Cardiac ventricle fibroblast (primary cell): ENCODE measurements at places on chromosomes 7 and 10. TPM values are rescaled to one million over a fixed set of nuclear protein-coding genes. Genes with fewer than 3 reads are reported as not detected.

Gene LIPK
- total RNA-seq, result not detected in 2 replicates

Gene KCNIP2
- total RNA-seq, result 0.20 and 0.94 TPM in 2 replicates

Gene CYP3A7
- not detected in 2 replicates for total RNA-seq

Gene GDF10
- 0.12 and 0.15 TPM in 2 replicates for total RNA-seq

Gene ATOH7
- not detected in 2 replicates for total RNA-seq

Gene JAKMIP3
- total RNA-seq, result 0.19 and 0.20 TPM in 2 replicates

Gene ICA1
- total RNA-seq, result 0.10 TPM in 1 of 2 replicates, not detected in the other

Gene GPR15LG
- total RNA-seq, result not detected in 2 replicates

Gene ACTL6B
- not detected in 2 replicates for total RNA-seq

Gene OPN4
- total RNA-seq, result not detected in 2 replicates

Gene SLC13A1
- total RNA-seq, result not detected in 2 replicates

Gene SFXN2
- total RNA-seq, result 1.3 and 6.8 TPM in 2 replicates

Gene INMT
- 181 and 220 TPM in 2 replicates for total RNA-seq

Gene FKBP6
- not detected in 2 replicates for total RNA-seq

Gene OTUD1
- total RNA-seq, result 5.7 and 6.9 TPM in 2 replicates

Gene UPP1
- total RNA-seq, result 9.7 and 12.5 TPM in 2 replicates

Gene UNCX
- total RNA-seq, result not detected in 2 replicates

Gene NRP1
- total RNA-seq, result 364 and 366 TPM in 2 replicates

Gene KIF11
- total RNA-seq, result 3.2 and 3.5 TPM in 2 replicates

Gene RSBN1L
- 13.1 and 13.7 TPM in 2 replicates for total RNA-seq

Gene DEPP1
- total RNA-seq, result 145 and 150 TPM in 2 replicates

Gene HECW1
- total RNA-seq, result not detected in 2 replicates

Gene RGR
- not detected in 2 replicates for total RNA-seq

Gene VIPR2
- 0.06 TPM in 1 of 2 replicates, not detected in the other for total RNA-seq

Gene MYO3A
- not detected in 2 replicates for total RNA-seq

Gene CRHR2
- total RNA-seq, result not detected in 2 replicates

Gene TCERG1L
- not detected in 2 replicates for total RNA-seq

Gene OPN1SW
- total RNA-seq, result not detected in 2 replicates
